NCI-H1417 treated with DMSO at 0.1 percent for 48 hours (cell line): ENCODE measurements at places on chromosomes 2 and 18.

DNA sequence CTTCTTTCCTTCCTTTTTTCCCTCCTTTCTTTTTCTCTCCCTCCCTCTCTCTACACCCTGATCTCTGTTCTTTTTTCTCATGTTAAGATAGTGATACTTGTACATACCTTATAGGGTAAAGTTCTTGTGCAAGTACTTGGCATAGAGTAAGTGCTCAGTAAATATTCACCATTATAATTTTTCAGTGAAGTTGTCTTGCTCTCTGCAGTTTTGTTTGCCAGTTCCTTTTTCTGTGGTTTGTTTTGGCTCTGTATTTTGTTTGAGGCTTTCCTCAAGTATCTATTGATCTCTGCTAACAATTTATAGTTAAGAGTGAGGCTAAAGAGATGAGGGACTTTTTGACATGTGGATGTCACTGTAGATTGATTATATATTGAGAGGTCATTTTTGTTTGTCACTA lies 48.0 kb downstream of the MTX2 start:
- no peak for DNase-seq

- DNase-seq: no peak
Measured at GRCh38 chr2:225072444-225072843, 30.2 kb upstream of the DOCK10 start.

DNA sequence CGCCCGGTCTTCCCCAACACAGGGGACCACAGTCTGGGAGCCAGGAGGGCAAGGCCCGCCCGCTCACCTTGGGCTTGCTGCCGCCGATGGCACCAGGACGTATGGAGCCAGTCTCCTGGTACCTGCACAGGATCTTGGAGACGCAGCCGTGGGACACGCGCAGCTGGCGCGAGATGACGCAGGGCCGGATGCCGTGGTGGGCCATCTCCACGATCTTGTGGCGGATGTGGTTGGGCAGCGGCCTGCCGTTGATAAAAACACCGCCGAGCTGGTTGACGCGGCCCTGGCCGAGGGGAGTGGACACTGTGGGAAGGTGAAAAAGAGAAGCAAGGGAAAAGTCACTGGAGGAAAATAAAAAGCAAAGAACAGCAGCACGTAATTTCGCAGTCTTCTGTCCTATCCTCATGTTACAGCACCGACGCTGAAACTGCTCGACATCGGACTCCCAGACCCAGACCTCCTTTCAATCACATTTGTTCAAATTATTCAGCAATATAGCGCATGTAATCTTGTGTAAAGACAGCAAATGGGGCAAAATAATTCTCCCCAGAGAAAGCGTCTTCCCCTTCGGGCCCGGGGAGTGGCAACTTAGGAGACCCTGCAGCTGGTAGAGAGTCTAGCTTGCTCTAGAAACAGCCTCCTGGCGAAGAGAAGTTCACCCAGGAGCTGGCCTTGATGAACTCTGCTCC lies 1.7 kb downstream of the PAX3 start:
- no peak for DNase-seq

GRCh38 chr2:231069379-231070054 lies 12.8 kb downstream of the PSMD1 start:
- DNase-seq: no peak

GRCh38 chr18:48129621-48130082 lies 199.2 kb upstream of the SMAD2 start:
- DNase-seq: no peak

DNA sequence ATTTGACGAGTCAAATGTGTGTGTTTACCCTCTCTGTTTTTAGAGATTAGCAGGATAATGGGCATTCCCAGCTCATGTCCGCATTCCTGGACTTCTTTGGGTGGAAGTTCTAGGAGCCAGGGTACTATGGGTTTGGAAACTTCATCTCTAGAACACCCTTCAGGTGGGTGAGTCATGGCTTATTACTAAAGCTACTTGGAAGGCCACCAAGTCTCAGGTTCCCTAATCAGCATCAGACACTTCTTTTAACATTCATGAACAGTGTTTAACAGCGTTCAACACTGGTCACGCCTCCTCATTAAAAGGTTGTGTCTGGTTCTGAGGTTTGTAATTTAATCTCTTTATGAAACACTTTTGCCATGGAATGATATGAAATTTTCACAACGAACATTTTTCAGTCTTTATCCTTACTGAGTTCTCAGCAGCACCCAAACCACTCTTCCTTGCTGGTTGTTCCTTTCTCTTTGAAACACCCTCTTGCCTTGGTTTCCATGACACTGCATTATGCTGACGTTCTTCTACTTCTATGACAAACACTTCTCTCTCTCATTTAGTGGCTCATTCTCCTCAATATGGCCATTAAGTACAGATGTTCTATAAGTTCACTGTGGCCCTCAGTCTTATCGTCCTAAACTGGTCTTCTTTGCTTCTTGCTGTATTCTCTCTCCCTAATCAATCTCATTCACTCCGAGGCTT lies 49.3 kb downstream of the MMADHC start:
- no peak for DNase-seq

DNA sequence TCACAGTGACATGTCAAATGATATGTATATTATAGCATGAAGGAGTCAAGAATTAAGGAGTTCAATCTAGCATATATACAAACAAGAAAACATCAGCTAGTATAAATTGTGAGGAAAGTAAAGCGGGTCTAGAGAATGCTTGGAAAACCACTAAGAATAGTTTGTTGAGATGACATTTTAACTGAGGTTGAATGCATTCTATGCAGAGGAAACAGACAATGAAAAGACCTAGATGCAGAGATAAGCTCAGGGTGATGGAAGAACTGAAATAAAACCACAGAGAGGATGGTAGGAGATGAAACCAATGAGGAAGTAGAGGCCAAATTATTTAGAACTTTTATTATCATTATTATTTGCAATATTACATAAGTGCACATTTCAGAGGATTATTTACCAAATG lies 803.6 kb upstream of the FANCL start:
- DNase-seq: no peak

DNA sequence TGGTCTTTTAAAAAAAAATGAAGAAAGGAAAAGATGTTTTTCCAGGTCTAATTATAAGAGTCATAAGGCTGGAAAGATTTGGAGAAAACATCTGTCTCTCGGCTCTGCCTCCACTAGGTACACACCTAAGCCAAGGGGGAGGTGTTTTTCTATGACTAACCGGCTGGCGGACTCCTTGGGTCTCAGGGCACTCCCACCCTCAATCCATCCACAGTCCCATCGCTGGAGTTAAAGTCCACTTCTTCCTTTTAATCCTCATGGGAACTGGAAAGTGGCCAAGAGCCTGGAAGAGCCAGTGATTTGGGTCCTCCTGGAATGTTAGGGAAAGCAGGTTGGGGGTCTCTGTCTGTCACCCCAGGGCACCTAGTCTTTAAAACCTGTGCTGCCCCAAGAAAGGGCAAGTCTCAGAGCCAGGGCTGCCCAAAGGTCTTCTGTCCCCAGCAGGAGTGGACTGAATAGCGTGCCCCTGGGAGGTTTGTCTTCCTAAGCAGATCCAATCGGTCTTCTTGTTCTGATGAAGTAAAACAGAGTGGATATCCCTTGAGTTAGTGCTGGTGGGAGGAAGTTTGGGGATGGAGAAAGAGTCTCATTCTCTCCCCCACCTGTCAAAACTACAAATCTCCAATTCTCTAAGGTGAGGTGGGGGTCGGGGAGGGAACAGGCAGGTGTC lies 66.4 kb downstream of the MCFD2 start:
- DNase-seq: no peak

DNA sequence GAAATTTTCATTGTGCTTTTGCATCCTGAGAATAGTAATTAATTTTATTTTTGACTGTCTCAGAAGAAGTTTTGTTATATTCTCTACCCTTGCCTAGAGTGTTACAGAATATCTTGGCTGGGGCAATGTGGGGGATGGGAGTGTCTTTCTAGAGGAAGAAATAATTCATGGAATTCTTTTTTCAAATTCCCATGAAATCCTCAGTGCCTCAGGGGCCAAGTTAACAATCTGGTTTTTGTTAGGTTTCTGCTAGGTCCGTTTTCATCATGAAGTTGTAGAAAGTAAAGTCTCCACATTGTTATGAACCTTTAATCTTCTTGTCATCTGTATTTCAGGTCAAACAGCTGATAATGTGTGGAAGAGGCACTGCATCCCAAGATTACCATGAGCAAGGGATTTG lies 145.6 kb upstream of the GYPC start:
- DNase-seq: no peak

DNA sequence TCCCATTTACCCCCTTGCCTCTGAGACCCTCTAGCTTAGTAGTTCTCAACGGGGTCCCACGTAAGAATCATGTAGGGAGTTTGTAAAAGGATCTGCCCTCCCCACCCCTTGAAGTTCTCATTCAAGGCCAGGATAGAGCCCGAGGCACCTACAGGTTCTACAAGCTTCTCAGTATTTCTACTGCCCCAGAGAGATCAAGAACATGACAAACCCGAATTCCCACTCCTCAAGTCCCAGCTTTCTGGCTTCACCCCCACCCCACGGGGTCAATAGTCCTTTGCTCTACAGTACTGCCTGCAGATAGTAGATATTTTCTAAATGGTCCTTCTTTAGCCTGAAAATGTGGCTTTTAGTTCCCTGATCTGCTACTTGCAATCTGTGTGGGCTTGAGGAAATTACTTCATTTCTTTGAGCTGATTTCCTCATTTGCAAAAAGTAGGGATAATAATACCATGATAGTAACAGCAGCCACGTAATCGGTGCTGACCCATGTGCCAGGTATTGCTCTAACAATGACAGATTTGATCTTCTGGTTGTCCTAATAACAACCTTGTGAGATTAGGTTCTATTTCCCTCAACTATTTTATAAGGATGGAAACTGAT lies 7.1 kb downstream of the CIB4 start:
- no peak for DNase-seq

DNA sequence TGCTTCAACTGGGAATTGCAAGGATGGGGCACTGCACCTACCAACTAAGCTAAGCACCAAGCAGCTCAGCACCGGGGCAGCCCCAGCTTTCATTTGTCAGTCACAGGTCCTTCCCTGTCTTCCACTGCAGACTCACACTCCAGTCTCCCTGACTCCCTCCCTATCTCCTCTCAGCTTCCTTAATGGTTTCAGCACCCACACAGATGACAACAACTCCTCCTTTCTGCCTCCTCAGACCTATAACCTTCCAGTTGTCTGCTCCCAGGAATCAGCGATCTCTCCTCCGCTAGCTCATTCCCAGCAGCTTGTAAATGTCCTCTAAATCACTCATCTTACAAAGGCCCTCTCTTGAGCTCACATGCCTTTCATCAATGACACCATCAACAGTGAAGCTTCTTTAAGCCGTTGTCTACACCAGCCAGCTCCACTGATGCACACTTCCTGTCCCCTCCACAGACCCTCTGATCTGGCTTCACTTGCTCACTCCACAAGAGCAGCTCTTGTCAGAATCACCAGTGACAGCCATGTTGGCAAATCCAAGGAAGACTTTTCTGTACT lies 32.1 kb downstream of the CLASP1 start:
- DNase-seq: no peak

DNA sequence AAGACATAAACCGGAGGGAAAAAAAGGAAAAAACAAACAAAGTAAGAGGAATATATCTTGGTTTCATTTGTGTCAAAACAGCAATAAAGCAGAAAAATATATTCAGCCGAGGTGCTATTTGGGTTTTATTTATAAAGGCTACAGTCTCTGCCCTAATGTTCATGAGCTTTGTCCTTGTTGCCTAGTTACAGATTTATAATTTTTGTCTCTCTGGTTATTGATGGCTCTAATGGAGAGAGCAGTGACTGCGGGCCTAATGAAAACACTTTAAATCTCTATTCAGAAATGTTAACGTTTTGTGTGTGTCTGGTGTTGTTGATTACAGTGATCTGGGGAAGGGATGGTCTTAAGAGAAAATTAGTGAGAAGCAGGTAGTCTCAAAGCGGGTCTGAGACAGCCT lies 854.0 kb upstream of the LRRTM1 start:
- DNase-seq: no peak

GRCh38 chr2:204250692-204251091 lies 294.6 kb upstream of the PARD3B start:
- no peak for DNase-seq

GRCh38 chr18:45290364-45290763 lies 324.9 kb upstream of the SLC14A2 start:
- no peak for DNase-seq

DNA sequence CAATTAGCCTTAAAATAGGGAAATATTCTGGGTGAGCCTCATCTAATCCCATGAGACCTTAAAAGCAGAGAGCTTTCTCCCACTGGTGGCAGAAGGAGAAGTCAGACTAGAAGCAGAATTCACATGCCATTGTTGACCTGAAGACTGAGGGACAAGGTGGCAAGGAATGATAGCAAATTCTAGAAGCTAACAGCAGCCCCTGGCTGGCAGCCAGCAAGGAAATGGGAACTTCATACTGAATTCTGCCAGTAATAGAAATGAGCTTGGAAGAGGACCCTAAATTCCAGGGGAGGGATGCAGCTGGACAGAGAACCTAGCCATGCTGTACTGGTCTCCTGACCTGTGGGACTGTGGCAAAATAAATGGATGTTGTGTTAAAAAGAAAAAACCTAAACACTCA lies 19.5 kb downstream of the B3GNT7 start:
- DNase-seq: no peak

DNA sequence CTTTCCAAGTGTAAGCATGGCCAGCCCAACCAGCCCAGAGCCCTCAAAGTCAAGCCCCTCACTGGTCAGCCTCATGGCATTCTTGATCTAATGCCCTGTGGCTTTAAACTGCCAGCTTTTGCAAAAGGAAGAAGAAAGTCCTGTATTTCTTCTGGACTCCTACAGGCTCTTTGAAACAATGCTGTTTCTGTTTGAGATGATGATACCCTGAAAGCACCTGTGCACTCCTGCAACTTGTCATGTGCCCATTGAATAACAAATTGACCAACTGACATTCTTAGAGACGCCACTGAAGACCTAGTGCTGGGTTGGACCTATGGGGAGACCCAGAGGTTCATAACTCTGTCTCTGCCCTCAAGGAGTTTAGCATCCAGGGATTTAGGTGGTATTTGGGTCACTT lies 82.0 kb upstream of the MSH2 start:
- DNase-seq: no peak

GRCh38 chr2:218188528-218188927 lies 21.8 kb upstream of the CXCR1 start:
- no peak for DNase-seq
